ENCODE measurements at places on chromosomes 7 and 10. TPM values are rescaled to one million over a fixed set of nuclear protein-coding genes. Genes with fewer than 3 reads are reported as not detected.

GRCh38 chr10:95415621-95416031 lies 124.8 kb upstream of the PDLIM1 start:
- DNase-seq: no peak
- H3K36me3 ChIP-seq: no peaks in the 10 kb centered on the region
- no peaks in the 10 kb centered on the region for H3K4me1 ChIP-seq
- no peak overlapping the region for H3K27ac ChIP-seq
- H3K4me3 ChIP-seq: no peak overlapping the region

DNA sequence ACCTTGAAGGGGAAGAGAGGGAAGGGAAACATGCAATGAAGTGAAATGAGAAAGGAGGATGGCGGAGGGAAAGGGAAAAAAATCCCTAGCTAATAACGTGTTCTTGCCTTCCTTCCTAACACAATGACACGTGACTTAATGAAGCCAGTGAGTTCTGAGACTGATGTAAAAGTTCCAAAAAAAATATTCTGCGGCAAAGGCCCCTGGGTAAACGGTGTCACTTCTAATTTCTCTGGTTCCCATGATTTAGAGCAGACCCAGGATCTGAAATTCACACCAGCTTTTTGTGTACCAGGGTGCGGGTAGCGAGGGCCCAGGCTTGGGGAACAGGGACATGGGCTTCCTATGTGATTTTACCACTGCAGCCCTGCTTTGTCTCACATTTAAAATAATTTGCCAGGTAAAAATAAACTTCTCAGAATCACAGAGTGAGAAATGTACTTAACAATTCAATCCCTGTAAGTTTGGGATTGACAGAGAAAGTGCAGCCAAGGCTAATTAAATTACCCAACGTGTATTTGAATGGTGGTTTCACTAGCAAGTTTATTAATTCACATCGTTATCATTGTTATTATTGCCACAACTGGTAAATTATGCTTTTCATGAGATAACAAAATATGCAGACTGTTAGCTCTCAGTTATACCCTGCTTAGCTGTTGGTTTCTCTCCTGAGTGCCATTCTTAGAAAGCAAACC lies 182.4 kb downstream of the SEM1 start:
- no peaks in the 10 kb centered on the region for H3K36me3 ChIP-seq
- peaks cover 30% of the 10 kb centered on the region for H3K27me3 ChIP-seq
- no peaks in the 10 kb centered on the region for H3K4me1 ChIP-seq
- DNase-seq: no peak
- no peak overlapping the region for H3K4me3 ChIP-seq
- no peak overlapping the region for H3K27ac ChIP-seq

The MMD2 gene
- not detected for total RNA-seq

- H3K4me1 ChIP-seq: peaks cover 4% of the 10 kb centered on the region
- DNase-seq: no peak
- no peak overlapping the region for H3K27ac ChIP-seq
- no peaks in the 10 kb centered on the region for H3K27me3 ChIP-seq
- no peak overlapping the region for H3K4me3 ChIP-seq
- peaks cover 35% of the 10 kb centered on the region for H3K36me3 ChIP-seq
These were observed 27.9 kb downstream of the EDRF1 start for GRCh38 chr10:125747417-125747816.

- no peak overlapping the region for H3K4me3 ChIP-seq
- no peak overlapping the region for H3K27ac ChIP-seq
- peaks cover 11% of the 10 kb centered on the region for H3K27me3 ChIP-seq
- DNase-seq: no peak
- no peaks in the 10 kb centered on the region for H3K36me3 ChIP-seq
- H3K4me1 ChIP-seq: no peaks in the 10 kb centered on the region
These were observed 165.6 kb upstream of the FAM3C start for GRCh38 chr7:121561717-121562116.

DNA sequence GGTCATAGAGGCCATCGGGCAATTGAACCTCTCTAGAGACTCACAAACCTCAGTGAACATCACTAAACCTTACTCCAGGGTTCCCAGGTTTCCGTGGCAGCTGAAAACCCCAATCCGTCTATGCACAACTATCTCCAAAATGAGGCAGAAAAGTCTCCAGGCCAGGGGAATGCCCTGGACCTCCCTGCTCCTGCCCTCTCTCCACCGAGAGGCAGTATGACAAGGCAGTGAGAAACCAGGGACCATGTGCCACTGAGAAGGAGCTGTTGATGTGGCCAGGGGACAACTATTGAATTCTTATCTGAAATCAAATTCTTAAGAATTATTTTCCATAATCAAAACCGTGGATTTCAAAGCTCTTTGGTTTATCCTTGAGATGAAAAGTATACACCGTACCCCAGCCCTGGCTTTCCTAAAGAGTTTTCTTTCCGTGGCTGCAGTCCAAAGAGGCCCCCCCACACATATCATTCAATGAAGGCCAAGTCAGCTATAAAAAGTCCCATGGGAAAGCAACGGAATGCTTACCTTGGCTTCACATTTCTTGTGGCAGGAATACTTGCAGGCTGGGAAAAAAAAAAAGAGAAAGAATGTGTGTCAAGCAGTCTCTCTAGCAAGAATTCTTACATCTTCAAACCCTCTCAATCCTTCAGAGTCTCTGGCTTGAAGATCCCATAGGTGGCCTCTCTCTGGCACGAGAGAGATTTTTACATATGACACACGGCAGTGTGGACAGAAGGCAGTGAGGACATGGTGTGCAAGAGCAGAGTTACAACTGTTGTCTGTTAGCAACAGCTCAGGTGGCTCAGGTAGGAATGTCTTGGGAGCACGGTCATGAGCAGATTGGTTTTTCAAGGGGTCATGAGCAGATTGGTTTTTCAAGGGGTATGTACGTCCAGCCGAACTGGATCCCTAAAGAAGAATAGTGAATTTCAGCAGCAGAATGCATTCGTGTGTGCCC lies 75.2 kb downstream of the TNS3 start:
- H3K36me3 ChIP-seq: no peaks in the 10 kb centered on the region
- H3K4me1 ChIP-seq: no peaks in the 10 kb centered on the region
- H3K4me3 ChIP-seq: no peak overlapping the region
- no peak for DNase-seq

The PRRT4 gene
- 0.70 TPM for total RNA-seq

DNA sequence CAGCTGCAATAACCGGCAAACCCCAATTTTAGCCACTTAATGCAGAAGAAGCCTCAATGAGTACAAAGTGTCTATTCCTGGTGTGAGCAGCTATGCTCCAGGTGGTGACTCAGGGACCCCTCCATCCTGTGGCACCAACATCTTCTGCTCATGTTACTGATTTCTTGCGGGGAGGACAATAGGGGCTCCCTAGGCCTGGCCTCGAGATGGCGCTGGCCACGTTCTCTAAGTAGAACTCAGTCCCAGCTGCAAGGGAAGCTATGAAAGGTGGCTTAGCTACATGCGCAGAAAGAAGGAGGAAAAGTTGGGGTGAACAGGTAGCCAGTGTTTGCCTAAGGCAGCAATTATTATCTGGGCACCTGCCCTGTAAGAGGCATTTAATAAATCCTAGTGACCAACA lies 6.6 kb downstream of the GJD4 start:
- H3K36me3 ChIP-seq: peaks cover 2% of the 10 kb centered on the region
- no peak for DNase-seq
- no peaks in the 10 kb centered on the region for H3K4me1 ChIP-seq
- no peak overlapping the region for H3K27ac ChIP-seq

DNA sequence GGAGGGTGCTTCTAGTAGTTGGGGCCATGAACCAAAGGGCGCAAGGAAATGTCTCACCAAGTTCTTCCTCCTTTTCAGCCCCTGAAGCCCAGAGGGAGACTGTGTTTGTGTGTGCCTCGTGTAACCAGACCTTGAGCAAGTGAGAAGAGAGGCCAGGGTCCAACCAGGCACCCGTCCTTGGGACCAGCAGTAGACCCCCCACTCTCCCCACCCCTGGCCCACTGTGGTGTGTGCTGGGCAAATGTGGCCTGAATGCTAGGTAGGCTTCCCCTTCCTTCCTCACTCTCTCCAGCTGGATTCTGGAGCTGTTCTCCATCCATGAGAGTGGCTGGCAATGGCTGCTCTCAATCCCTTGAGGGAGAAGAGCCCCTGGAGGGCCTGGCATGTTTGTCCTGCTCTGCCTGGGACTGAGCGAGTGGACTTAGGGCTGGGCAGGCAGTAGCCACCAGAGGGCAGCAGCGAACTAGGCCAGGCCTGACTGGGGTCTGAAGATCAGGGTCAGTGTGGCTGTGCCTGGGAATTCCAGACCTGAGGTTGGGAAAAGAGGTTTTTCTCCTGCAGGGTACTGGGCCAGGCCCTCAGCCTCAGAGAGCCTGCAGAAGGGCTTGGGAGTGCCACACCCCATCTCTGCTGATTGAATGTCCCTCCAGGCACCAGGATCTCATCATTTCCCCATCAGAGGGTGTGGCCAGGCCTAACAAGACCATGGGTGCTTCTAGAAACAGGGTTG lies 12.5 kb downstream of the SFRP5 start:
- H3K4me3 ChIP-seq: no peak overlapping the region
- no peak overlapping the region for H3K27ac ChIP-seq
- peak; percentile 56 for DNase-seq
- H3K36me3 ChIP-seq: no peaks in the 10 kb centered on the region

DNA sequence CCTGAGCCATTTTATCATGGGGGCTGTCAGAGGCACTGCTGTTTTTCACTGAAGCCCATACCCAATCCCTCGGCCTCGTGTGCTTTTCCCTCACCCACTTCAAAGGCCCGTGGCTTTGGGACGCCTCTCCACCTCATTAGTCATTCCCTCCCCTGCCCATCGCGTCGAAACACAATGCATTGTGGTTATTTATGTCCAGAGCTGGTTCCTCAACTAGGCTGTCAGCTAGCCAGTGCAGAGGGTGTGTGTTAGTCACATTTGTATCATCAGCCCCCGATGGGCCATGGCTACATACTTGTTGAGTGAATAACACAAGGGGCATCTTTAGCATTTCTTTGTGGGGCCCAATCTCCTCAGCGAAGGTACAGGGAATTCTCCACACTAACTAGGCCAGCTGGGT lies 3.8 kb upstream of the CRCP start:
- H3K27me3 ChIP-seq: no peaks in the 10 kb centered on the region
- DNase-seq: no peak
- peaks cover 16% of the 10 kb centered on the region for H3K4me1 ChIP-seq
- H3K4me3 ChIP-seq: no peak overlapping the region

The CDH23 gene
- 1.1 TPM for total RNA-seq

The CHRM2 gene
- not detected for total RNA-seq

DNA sequence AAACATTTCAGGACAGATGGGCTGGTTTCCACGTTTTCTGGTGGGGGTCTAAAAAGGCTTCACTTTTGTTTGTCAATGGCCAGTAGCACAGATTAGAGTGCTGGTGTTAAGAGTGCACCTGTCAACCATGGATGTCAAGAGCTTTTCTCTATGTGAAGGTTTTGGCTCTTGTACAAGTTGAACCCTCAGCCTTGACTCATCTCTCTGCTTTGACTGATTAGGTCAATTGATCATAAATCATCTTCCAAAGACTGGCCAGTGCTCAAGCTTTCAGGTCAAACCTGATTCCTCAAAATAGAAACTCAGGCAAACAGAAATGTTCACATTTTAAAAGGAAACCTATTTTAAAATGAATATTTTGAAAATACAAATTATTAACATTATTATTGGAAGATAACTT lies 59.6 kb upstream of the SP4 start:
- no peaks in the 10 kb centered on the region for H3K27me3 ChIP-seq
- peaks cover 3% of the 10 kb centered on the region for H3K36me3 ChIP-seq
- no peak overlapping the region for H3K4me3 ChIP-seq
- no peak for DNase-seq

The AKR1B1 gene
- 95.1 TPM for total RNA-seq

DNA sequence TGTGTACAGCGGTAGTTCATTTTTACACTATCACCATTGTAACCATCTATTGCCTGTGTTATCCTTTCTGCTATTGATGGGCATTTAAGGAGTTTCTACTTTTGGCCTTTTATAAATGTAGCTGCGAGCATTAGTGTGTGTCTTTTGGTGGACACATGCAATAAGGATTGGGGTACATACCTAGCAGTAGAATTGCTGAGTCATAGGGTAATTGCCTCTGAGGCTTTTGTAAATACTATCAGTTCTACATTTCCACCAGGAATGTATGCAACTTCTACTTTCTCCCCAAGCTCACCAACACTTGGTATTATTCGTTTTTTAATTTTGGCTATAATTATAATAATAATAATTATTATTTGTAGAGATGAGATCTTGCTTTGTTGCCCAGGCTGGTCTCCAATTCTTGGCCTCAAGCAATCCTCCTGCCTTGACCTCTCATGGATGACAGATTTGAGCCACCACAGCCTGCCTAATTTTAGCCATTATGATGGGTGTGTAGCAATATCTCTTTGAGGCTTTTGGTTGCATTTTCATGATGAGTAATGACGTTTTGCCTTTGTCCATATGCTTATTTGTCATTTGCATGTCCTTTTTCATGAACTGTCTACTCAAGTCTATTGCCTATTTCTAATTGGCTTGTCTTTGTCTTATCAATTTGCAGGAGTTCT lies 277.0 kb downstream of the ACTR3B start:
- H3K27ac ChIP-seq: no peak overlapping the region
- H3K4me3 ChIP-seq: no peak overlapping the region
- no peaks in the 10 kb centered on the region for H3K4me1 ChIP-seq
- no peaks in the 10 kb centered on the region for H3K36me3 ChIP-seq
- no peaks in the 10 kb centered on the region for H3K27me3 ChIP-seq

GRCh38 chr10:11328264-11329061 lies 283.0 kb downstream of the USP6NL start:
- H3K36me3 ChIP-seq: peaks cover 29% of the 10 kb centered on the region
- no peak overlapping the region for H3K4me3 ChIP-seq
- peaks cover 24% of the 10 kb centered on the region for H3K4me1 ChIP-seq
- DNase-seq: no peak

DNA sequence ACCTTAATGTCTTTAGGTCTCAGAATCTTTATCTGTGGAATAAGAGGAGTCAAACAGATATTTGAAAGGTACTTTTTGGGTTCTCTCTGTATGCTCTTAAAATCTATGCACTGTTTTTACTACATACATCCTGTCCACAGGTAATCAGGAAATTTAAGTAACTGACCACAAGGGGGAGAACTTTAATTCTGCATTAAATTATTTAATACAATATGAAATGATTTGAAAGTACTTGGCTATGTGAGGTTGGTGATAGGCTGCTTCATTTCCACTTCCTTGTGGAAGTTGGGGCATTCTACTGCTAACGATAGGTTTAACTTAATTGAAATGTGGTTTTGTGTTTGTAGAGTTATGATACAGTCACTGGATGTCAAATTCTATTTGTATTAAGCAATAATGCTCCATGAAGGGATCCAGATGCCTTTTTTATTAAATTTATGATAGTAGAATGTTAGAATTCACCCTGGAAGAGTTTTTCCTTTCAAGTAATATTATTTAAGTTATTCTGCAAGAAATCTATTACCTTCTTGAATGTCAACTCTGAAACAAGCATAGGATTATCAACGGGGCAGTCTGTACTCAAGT lies 6.0 kb downstream of the TEX47 start:
- H3K36me3 ChIP-seq: no peaks in the 10 kb centered on the region
- DNase-seq: no peak
- no peak overlapping the region for H3K27ac ChIP-seq
- H3K27me3 ChIP-seq: no peaks in the 10 kb centered on the region
